ENCODE measurements at places on chromosomes 4 and X.

DNA sequence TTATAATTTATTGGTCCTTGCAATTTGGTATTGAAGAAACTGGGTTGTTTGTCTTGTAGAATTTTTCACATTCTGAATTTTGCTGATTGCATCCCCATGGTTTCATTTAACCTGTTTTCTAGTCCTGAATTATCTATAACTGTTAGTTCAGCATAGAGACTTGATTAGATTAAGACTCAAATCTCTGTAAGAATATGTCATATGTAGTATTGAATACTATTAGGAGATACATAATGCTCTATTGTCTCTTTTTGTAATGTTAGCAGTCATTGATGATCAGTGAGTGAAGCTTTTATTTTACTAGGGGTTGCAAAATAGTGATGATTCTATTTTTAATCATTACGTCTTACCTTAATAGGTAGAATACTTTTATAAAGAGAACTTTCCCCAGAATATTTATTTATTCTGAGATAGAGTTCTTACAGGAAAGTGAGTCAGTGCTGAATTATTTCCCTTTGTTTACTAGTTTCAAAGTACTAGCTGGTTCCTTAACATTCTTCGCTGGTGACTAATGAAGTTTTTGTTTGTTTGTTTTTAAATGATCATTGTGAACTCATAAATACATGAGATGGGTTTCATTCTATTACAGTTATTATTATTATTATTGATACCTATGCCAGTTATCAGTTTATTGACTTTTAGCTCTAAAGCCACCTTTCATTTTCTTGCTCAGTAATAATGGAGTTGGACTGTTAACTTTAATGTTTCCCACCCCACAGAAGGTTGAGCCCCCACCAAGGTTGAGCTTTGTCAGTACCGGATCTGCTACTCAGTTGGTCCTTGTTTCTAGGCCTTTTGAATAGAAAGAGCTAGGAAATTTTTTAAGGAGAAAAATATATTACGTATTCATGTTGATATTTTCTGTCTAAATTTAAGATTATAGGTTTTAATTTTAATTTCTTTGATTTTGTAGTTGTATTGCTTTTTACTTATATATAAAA lies 102.3 kb downstream of the LARP1B start:
- no peaks in the 10 kb centered on the region for H3K36me3 ChIP-seq
- no peak overlapping the region for H3K27ac ChIP-seq
- H3K27me3 ChIP-seq: no peaks in the 10 kb centered on the region
- no peak for DNase-seq
- no peaks in the 10 kb centered on the region for H3K4me1 ChIP-seq

- H3K27me3 ChIP-seq: peaks cover 2% of the 10 kb centered on the region
- no peak overlapping the region for H3K27ac ChIP-seq
- no peak for DNase-seq
- H3K4me1 ChIP-seq: peaks cover 12% of the 10 kb centered on the region
These were observed 86.9 kb upstream of the BMP2K start for GRCh38 chr4:78689261-78689660.

- H3K36me3 ChIP-seq: peaks cover 52% of the 10 kb centered on the region
- no peak for DNase-seq
- peak within 1 kb of the TSS; percentile 42 for H3K27ac ChIP-seq
- peaks cover 20% of the 10 kb centered on the region for H3K4me1 ChIP-seq
These were observed at the start of gene ITGB1BP2 for GRCh38 chrX:71301195-71301924. TSS of gene ITGB1BP2 (plus strand) at chrX:71301750. CDS start at chrX:71301807, 57 bp downstream.

GRCh38 chr4:80475236-80475635 lies 139.7 kb downstream of the CFAP299 start:
- no peak overlapping the region for H3K27ac ChIP-seq
- H3K4me1 ChIP-seq: peaks cover 3% of the 10 kb centered on the region
- H3K4me3 ChIP-seq: no peak overlapping the region
- H3K36me3 ChIP-seq: no peaks in the 10 kb centered on the region
- no peaks in the 10 kb centered on the region for H3K27me3 ChIP-seq

- H3K36me3 ChIP-seq: no peaks in the 10 kb centered on the region
- H3K27ac ChIP-seq: no peak overlapping the region
- no peaks in the 10 kb centered on the region for H3K4me1 ChIP-seq
- peaks cover 11% of the 10 kb centered on the region for H3K27me3 ChIP-seq
- no peak for DNase-seq
- H3K4me3 ChIP-seq: no peak overlapping the region
These were observed 15.4 kb downstream of the AMTN start for GRCh38 chr4:70533791-70534190.

DNA sequence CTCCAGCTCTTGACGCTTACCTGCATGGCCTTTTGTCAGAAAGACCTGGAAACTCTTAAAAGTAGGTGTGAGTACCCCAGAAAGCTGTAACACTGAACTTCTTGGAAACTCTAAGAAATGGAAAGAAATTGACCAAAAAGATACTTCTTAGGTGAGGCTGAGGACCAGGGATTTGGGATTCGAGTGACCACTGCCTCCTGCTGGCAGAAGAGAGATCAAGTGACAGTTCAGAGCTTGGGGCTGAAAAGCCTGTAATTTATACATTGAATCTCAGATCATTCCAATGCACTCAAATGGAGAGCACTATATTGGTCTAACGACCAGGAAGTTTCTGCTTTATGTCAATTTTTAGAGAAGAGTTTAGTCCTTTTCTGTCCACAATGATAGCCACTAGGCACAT lies 204.6 kb downstream of the PDGFRA start:
- no peaks in the 10 kb centered on the region for H3K4me1 ChIP-seq
- no peak overlapping the region for H3K27ac ChIP-seq
- H3K36me3 ChIP-seq: no peaks in the 10 kb centered on the region
- DNase-seq: peak; percentile 4
- peaks cover 14% of the 10 kb centered on the region for H3K27me3 ChIP-seq
- no peak overlapping the region for H3K4me3 ChIP-seq

DNA sequence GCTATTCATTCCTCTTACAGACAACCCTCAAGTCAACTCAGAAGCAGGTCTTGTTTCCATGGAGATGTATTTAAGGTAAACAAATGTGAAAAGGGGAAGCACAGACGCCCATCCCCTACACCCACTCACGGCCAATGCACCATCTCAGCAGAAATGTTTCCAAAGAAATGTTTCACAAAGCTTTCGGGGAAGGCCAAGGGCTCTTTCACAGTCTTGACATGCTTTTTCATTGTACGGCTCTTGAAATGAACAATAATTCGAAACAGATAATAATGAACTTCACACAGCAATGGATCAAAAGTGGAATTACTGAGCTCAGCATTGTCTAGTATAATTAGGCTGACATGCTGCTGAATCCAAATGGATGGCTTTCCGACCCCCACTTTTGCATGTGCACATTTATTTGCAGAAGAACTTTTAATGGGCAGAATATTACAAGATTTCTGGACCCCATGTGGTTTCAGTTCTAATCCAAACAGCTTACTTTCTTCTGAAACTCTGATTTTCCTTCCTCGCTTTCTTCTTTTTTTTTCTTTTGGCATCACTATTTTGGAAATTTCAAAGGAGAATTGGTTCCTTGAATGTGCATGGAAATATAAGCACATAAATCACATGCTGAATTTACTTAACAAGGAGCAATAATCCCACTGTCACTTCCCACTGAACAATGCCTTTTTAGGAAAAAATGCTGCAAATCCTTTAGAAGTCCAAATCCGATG lies 160.9 kb downstream of the SMIM20 start:
- H3K36me3 ChIP-seq: peaks cover 18% of the 10 kb centered on the region
- H3K27ac ChIP-seq: peak overlapping the region; percentile 90
- peak overlapping the region; percentile 26 for H3K4me3 ChIP-seq
- peaks cover 64% of the 10 kb centered on the region for H3K4me1 ChIP-seq

DNA sequence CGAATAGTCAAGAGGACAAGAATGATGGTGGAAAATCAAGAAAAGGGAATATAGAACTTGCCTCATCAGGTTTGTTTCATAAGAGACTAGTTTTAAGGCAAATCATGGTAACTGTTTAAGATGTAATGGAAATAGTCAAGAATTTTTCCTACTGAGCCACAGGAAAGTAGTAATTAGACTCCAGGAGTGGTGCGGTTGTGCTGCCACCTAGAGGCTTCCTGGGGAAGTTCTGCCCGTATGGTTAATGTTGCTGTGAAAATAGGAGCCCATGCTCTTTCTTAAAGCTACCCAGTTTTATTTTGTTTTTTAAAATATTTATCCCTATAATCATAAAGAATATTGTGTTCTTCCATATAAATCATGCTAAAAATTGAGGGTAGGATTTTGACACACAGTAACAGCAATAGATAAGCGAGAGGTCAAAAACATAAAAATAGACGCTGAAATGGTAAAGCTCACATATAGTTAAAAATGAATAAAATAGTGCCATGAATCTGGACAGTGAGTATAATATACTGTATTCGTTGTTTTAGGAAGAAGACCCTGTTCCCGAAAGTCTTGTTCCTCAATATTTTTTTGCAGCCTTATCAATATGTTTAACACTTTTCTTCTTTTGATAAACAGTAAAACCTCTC lies 87.0 kb downstream of the PHOX2B start:
- H3K27me3 ChIP-seq: peaks cover 9% of the 10 kb centered on the region
- H3K4me3 ChIP-seq: no peak overlapping the region
- no peak overlapping the region for H3K27ac ChIP-seq
- H3K36me3 ChIP-seq: no peaks in the 10 kb centered on the region
- H3K4me1 ChIP-seq: peaks cover 6% of the 10 kb centered on the region

- H3K27ac ChIP-seq: no peak overlapping the region
- DNase-seq: no peak
- no peaks in the 10 kb centered on the region for H3K4me1 ChIP-seq
These were observed 48.9 kb upstream of the UCP1 start for GRCh38 chr4:140617499-140618248.

DNA sequence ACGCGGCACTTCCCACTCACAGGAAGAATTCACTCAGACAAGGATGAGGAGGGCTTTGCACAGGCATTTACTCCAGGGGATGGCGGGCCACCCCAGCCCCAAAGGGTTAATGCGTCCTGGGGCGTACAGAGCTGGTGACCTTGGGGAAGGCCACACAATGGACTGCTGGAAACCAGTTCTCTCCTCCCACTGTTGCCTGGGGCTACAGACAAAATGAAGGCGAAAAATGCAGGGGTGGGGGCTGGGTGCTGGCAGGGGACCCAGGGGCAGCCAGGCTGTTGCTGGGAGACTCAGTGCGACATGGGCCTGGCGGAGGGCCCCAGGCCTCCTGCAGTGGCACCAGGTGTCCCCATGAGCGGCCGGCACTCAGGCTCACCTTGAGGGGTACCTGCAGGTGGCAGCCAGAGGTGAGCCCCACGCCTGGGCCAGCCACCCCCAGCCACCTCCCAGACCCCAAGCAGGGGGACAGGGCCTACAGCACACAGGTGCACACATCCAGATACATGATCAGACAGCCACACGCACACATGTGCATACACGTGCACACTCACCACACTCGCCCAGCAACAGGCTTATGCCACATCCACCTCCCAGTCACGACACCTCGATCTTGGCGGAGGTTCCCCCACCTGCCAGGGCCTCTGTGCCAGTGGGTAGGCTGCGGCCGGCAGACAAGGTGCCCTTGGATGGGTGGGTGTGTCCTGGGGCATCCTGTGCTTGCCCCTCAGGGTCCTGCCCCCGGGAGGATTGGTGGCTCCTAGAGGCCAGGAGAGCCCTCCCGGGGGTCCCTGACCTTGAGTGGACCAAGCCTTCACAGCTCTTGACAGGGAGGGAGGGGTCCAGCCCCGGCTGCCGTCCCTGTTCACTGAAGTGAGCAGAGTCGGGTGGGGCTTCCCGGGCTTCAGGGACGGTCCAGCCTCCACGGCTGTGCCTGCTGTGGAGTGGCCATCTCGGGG lies 13.1 kb downstream of the NAT8L start:
- DNase-seq: no peak
- H3K27ac ChIP-seq: no peak overlapping the region
- no peaks in the 10 kb centered on the region for H3K4me1 ChIP-seq
- H3K27me3 ChIP-seq: no peaks in the 10 kb centered on the region
- no peak overlapping the region for H3K4me3 ChIP-seq

GRCh38 chrX:48472225-48472624 lies 2.2 kb upstream of the SLC38A5 start:
- no peak overlapping the region for H3K4me3 ChIP-seq
- H3K36me3 ChIP-seq: peaks cover 17% of the 10 kb centered on the region

- peaks cover 29% of the 10 kb centered on the region for H3K36me3 ChIP-seq
- H3K27me3 ChIP-seq: no peaks in the 10 kb centered on the region
- peaks cover 13% of the 10 kb centered on the region for H3K4me1 ChIP-seq
- no peak for DNase-seq
These were observed 105.1 kb downstream of the PHF8 start for GRCh38 chrX:53939127-53939526.

All from activated CD4-positive, alpha-beta T cell treated with anti-CD3 and anti-CD28 coated beads for 36 hours (primary cell).